ENCODE measurements at places on chromosomes 2 and 18.

DNA sequence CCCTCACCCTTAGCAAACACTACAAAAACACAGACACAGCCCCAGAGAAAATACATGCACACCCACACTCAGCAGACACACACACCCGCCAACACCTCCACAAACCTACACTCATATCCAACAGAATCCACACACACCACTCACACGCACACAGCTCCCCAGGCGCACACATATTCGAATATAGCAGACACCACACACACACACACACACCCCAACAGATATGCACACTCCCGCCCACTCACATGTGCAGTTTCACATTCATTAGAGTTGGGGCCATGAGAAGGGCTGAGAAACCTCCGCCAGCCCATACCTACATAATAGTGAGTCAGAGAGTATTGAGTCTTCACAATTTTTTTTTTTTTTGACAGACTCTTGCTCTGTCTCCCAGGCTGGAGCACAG is 29.4 kb upstream of the NOTO start:
- no peak for DNase-seq

DNA sequence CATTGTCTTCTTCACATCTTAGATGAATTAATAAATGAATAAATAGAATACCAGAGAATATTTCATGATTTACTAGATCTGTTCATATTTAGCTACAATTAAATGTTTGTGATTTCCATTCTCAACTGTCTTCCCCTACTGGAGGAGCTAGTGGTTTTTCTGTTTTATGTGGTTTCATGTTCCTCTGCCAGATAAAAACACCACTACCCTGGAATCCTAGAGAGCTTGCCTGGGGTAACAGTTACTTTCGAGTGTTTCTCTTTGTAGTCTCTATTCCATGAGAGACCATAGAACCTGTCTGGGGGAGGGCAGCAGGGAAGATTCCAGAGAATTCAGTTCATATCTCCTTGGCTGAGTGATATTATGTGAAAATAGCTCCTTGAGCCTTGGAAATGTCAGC is 349.2 kb downstream of the INSIG2 start:
- DNase-seq, result no peak

DNA sequence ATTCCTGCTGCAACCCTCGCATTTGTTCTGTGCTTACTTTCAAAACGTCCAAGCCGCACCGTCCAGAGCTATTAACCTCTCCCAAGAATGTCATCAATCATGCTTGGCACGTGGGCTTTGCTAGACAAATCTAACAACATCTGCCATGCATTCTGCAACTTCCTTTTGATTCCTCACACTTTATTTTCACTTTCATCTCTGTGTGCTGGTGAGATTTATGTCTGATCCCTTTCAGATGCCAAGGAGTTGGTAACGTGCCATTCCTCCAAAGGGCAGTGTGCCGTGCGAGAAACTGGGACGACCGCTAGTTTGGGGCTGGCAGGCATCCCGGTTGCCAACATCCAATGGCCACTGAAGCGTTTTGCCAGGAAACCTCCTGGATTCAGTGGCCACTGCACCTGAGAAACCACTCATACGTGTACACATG is 230.0 kb upstream of the PARD3B start:
- no peak for DNase-seq

DNA sequence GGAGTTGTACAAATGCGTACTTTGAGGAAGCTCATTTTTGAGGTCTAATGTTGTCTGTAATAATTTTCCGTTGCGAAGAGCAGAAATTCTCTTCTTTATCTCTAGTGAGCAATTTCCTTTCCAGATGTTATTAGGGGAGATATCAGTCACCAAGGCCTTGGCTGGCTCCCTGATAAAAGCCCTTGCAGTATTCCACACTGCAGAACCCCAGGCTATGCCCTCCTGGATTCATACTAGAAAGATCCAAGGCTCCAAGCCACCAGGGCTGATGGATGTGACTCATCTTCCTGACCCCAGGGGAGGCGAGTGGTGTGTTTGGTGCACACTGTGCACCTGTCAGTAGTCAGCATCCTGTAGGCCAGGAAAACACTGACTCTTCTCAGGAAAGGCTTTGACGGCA is 34.7 kb downstream of the INO80C start:
- no peak for DNase-seq

- no peak for DNase-seq
Measured at GRCh38 chr2:44965684-44966083, 24.2 kb downstream of the SIX3 start.

GRCh38 chr2:3193443-3194330 is 183.9 kb downstream of the EIPR1 start:
- DNase-seq, result no peak

DNA sequence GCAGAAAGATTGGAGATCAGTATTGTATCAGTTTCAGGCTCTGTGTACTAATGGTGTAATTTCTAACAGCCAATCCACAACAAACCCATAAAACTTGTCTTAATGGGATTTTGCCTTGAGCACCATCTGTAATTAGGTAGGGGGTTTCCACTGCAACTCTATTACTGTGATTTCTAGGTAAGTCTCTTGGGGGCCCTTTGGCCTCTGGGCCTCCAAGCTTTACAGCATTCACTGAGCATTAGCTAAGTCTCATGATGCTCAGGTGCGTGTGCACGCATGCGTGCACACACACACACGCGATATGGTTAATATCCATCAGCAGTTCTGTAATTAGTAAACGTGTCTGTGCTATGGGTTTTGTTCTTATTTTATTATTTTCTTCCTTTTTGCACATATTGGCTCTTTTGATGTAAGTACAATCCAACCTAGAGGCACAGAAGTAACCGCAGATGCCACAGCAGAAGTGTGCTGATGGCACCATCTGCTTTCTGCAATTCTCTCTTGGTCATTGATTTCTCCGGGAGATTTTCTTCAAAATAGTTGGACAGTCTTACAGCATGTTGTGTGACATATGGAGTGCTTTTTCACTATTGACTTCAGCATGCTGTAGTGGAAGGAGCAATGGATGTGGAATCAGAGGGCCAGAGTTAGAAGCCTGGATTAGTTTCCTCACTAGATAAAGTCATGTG is 592.0 kb downstream of the LRRTM4 start:
- peak; percentile 2 for DNase-seq

DNA sequence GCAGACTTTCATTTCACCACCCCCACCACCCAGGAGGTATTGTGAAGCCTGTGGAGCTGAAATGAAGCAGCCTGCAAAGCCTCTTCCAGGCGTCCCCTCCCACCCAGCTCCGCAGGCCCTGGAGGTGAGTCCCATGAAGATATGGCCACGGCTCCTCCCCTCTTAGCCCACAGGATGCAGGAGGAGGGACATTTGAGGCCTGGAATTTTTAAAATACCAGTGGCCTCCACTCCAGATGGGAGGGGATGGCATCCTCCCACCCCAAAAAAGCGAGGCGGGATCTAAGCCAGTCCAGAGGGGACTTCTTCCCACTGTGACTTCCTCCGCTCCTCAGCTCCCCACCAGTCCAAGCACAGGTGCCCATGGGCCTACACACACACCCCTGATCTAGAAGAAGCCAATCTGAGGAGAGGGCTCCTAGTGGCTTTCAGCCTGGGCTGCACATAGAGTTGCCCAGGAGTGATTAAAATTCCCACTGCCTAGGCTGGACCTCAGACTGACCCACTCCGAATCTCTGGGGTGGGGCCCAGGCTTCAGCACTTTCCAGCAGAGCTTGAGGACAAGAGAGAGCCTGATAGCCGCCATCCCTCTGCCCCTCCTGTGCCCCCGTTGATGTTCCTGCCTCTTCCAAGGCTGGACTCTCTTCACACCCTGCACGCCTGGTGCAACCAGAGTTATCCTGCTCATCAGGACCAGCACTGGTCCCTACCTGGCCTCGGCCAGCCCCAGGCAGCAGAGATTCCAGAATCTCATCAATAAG is 206.9 kb downstream of the TNS1 start:
- no peak for DNase-seq

DNA sequence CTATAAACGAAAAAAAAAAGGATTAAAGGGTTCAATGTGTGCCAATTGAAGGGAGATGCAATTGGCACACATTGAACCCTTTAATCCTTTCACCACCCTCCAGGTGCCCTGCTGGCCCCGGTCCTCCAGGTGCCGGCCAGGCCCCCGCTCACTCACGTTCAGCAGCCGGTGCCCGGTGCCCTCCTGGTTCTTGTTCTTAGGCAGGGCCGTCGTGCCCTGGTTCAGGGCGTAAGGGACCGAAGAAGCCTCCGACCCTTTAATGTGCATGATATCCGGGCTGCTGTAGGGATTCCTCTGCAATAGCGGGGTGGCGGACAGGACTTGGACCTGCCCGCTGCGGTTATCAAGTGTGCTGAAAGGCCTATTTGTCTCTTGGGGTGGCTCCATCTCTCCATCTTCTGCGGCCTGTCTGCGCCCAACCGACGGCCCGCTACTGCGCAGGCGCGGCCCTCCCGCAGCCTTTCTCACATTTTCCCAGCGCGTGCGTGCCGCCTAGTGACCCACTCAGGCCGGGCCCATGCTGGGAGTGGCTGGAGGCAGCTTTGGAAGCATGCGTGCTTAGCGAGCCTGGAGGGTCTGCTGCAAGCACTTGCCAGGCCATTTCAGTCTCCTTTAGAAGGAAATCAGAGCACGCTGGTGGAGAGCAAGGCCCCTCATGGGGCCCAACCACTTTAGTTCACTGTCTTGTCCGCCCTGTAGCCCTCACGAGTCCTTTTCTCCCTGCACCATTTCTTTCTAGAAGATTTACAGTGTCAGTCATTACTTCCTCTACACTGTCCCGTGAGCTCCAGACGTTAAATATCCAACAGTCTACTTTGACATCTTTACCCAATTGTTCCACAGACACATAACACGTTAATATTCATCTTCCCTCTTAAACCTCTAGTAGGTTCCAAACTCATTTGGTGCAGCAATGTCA is 24.3 kb downstream of the TMEM237 start:
- DNase-seq, result no peak

GRCh38 chr2:23476786-23477185 is 91.8 kb downstream of the KLHL29 start:
- DNase-seq, result no peak

DNA sequence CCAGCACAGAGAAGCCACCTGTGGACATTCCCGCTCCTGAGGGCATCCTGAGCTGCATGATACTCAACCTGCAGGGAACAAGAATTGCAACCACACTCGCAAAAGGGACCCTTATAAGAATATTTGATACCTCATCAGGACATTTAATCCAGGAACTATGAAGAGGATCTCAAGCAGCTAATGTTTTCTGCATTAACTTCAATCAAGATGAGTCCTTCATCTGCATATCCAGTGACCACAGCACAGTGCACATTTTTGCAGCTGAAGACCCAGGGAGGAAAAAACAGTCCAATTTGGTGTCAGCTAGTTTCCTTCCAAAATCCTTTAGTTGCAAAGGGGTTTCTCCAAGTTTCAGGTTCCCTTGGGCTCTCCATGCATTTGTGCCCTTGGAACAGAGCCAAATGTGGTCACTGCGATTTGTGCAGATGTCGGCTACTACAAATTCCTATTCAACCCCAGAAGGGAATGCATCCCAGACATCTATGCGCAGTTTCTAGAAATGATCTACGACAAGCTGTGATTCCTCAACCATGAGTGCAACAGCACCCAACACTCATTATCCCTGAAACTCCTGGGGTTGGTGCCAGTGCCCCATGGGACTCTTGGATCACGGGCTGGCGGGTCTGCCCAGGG is 23.3 kb upstream of the FHOD3 start:
- DNase-seq, result no peak

- DNase-seq, result no peak
Measured at GRCh38 chr18:23237524-23238151, 102.4 kb downstream of the CABLES1 start.

DNA sequence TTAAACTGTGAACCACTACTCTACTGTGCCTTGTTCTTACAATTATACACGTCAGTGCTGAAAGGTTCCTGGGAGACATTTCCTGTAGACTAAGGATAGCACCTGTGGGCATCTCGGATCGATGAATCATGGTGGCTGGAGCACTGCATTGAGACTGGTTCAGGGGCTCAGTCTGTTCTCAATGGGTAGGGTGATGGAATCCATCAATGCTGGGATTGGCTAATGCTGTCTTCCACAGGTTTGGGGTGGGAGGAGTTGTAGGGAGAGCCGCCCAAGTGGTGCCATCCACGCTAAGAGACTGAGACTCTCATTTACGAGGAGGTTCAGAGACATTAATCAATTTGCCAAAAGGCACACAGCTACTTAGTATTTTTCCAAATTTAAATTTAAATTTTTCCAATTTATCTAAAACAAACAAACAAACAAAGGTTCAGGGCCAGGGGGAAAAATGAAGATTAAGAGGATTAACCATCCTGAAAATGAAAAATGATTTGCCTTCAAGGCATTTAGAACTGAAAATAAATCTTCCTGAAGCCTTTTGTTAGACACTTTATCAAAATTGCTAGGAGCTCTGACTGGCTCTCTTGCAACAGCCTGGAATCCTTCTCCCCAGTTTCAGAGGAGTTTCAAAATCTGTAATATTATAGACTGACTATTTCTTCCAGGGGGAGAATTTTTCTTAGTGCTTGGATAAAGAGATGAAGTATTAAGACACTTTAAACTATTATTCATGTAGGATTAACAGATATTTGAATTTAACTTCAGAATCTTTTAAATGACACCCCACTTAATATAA is 359.2 kb downstream of the TGIF1 start:
- no peak for DNase-seq

- DNase-seq, result no peak
Measured at GRCh38 chr2:10973766-10974165, 62.0 kb downstream of the KCNF1 start.

DNA sequence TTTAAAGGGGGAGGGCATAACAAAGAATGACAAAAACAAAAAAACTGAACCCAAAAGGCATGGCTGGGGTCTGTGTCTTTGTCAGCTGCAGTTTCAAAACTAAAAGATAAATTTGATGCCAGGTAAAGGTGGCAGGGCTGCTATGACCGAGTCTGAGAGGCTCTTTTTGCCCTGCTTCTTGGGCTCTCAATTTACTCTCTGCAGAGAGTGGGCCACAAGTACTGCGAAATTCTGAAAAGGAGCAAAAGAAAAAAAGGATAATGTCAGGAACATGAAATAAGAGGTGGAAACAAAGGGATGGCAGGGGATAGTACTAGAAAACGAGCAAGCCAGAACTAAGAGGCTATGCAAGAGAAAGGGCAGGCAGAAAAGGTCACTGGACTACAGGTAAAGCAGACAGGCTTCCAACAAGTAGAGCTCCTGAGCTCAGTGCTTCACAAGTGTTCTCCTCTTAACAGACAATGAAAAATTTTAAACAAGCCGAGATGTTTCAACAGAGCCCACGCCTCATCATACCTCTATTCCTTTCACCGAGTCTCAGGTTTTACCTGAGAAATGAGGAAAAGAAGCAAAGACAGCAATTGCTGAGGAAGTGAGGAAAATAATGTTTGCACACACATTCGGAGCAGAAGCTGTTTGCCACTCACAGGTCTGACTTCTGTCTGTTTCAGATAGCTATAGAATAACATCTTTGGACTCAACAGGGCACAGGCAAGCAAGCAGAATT is 7.3 kb downstream of the IRS1 start:
- DNase-seq, result no peak

- no peak for DNase-seq
Measured at GRCh38 chr2:238484522-238485452, 58.1 kb downstream of the ASB1 start.

DNA sequence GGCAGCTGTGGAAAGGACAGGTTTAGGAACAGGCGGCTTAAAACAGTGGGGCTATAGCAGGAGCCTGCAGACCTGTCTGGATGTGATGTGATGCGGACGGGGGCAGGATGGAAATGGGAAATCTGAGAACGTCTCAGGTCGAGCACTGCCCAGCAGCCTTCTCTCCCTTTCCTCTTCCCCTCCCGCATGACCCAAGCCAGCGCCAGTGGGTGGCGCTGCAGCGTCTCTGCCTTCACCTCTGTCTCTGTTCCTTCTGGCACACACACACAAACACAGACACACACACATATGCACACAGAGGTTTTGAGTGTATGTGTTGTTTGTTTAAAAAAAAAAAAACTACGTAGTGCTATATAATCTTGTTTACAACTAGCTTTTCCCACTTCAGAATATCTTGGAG is 82.0 kb upstream of the SLC66A3 start:
- no peak for DNase-seq

- no peak for DNase-seq
Measured at GRCh38 chr2:24721470-24721869, 71.7 kb downstream of the PTRHD1 start.

All from SK-N-DZ (cell line).